Naive B cell (primary cell): ENCODE measurements at places on chromosomes 6 and 20. TPM values are rescaled to one million over a fixed set of nuclear protein-coding genes. Genes with fewer than 3 reads are reported as not detected.

The TRIM31 gene
- polyA plus RNA-seq: not detected

- H3K27ac ChIP-seq: peak overlapping the region; percentile 90
- no peaks in the 10 kb centered on the region for H3K36me3 ChIP-seq
- H3K27me3 ChIP-seq: no peaks in the 10 kb centered on the region
- H3K4me1 ChIP-seq: peaks cover 44% of the 10 kb centered on the region
- peak overlapping the region; percentile 86 for H3K4me3 ChIP-seq
Observed at GRCh38 chr6:26520237-26520849, 17.8 kb upstream of the HMGN4 start.

- no peaks in the 10 kb centered on the region for H3K36me3 ChIP-seq
- no peak for DNase-seq
- no peak overlapping the region for H3K4me3 ChIP-seq
- H3K27me3 ChIP-seq: no peaks in the 10 kb centered on the region
- no peaks in the 10 kb centered on the region for H3K4me1 ChIP-seq
Observed at GRCh38 chr20:43318755-43319297, 129.1 kb upstream of the PTPRT start.

GRCh38 chr6:156280065-156280464 lies 497.1 kb upstream of the ARID1B start:
- peaks cover 44% of the 10 kb centered on the region for H3K4me1 ChIP-seq
- peak; percentile 68 for DNase-seq
- peak overlapping the region; percentile 99 for H3K27ac ChIP-seq

DNA sequence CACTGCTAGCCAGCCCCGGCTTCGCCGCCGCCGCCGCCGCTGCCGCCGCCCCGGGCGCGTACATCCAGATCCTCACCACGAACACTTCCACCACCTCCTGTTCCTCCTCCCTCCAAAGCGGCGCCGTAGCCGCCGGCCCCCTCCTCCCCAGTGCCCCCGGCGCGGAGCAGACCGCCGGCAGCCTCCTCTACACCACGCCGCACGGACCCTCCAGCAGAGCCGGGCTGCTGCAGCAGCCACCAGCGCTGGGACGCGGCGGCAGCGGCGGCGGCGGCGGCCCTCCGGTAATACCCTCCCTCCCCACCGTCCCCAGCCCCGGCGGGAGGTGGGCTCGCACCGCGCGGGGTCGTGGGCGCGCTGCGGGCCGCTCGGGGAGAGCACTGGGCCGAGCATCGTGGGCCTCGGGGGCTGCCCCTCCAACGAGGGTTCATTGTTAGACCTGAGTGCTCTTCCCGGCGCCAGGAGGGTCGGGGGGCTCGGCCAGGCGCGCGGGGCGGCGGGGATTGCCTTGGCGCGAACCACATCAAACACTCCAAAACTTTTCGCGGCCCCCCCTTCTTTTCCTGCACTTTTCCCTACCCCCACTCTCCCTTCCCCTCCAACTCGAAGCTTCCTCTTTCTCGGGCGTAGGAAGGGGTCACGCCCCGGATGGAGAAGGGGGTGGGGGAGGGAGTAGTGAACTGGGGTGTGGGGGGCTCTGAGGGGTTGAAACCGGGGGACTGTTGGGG lies 827 bp downstream of the E2F3 start:
- H3K36me3 ChIP-seq: no peaks in the 10 kb centered on the region
- peaks cover 19% of the 10 kb centered on the region for H3K4me1 ChIP-seq
- H3K27me3 ChIP-seq: no peaks in the 10 kb centered on the region
- peak; percentile 45 for DNase-seq
